ENCODE measurements at places on chromosomes 3 and 15.

DNA sequence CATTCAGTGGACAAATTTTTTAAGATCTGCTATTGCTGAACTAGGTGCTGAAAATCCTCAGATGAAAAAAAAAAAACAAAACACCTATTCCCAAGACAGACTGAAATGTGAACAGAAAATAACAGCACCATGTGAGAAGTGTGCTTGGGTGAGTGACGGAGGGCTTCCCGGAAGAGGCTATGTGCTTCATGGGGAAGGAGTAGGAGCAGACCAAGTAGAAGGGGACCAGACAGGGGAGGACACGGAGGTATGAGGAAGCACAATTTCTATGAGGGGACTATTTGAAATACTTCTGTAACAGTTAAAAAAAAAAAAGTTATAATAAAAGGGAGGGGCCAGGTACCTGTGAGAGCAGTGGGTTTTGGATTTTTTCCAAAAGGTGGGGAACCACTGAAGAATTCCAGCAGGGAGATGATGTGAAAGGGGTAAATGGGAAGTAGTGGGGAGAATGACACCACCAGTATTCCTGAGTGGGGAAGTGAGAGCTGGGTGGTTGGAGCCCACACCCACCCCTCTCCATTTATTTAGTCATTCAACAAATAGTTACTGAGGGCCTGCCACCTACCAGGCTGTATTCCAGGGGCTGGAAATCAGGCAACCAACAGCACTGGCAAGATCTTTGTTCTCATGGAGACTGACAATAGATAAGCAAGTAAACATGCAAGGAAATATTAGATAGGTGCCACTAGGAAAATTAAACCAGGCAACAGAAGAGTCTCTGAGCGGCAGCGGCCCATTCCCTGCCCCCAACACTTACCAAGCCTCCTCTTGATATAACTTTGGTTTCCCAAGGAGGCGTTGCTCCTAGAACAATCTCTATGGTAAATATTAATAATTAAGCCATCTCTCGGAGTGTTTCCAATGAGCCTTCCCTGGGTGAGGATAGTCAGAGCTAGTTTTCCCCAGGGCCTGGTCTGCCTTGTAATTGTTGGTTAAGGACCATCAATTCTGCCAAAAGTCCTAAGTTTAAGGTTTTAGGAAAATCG lies 3.8 kb upstream of the USP3 start:
- DNase-seq: peak; percentile 79

GRCh38 chr3:95212117-95212516 lies 1149.3 kb downstream of the NSUN3 start:
- DNase-seq: no peak

DNA sequence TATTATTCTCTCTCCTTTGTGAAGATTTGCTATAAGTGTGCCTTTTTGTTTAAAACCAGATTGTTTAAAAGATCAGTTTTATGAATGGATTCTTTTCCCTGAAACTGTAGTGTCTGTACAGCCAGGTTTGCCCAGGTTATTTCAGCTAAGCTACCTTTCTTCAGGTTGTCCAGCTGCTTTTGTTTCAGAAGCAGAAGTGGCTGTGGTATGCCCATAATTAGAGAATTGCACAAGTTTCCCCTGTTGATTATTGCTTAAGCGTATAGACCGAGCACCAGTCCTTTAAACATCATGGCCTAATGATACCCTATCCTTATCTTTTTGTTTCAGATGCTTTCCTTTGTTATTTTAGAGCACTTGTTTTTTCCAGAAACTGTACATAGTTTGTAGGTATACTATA lies 10.2 kb downstream of the ASB7 start:
- DNase-seq: no peak

DNA sequence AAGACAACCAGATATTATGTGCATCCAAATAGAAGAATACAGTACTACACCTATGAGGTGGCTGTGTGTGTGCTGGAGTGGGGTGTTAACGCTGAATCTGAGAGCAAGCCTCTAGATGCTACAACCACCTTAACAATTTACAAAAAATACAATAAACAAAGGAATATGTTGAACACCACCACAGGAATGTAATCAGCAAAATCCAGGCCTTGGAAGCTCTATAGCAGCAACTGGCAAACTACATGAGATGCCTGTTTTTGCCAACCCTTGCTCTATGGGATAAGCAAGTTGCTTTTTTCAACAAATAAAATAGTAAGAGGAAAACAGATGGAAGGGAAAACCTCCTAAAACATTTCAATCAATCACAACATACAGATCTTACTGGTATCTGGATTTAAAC lies 23.9 kb downstream of the SLTM start:
- DNase-seq: no peak

DNA sequence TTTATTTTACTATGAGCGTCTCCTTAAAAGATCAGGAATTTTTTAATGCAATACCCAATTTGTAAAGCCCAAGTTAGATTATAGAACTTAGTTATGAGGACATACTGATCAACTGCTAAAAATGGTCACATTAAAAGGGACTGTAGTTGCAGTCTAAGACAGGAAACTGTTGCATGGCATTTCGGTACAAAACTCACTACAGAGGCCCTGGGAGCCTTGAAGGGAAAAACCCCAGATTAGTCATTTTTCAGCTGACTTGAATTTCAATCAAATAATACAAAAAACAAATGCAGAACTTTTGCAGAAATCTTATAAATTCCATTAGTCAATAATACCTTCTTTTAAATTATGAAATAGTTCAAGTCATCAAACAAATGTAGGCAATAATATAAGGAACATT lies 6.9 kb upstream of the PTX3 start:
- peak; percentile 53 for DNase-seq

DNA sequence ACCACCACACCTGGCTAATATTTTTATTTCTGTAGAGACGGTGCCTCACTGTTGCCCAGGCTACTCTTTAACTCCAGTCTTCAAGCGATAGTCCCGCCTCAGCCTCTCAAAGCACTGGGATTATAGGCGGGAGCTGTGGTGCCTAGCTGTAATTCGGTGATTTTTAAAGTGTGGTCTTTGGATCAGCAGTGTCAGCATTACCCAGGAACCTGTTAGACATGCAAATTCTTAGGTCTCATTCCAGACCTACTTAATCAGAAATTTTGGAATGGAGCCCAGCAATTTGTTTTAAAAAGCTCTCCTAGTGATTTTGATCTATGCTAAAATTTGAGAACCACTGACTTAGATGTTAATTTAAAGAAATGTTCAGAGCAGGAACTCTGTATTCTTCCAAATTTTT lies 51.9 kb downstream of the GOLM2 start:
- peak; percentile 94 for DNase-seq

- DNase-seq: peak; percentile 52
Measured at GRCh38 chr15:94620632-94621031, 389.3 kb downstream of the MCTP2 start.

- no peak for DNase-seq
Measured at GRCh38 chr15:27119695-27120266, 148.8 kb downstream of the GABRG3 start.

- DNase-seq: peak; percentile 75
Measured at GRCh38 chr3:104437131-104437750, 929.5 kb upstream of the ALCAM start.

DNA sequence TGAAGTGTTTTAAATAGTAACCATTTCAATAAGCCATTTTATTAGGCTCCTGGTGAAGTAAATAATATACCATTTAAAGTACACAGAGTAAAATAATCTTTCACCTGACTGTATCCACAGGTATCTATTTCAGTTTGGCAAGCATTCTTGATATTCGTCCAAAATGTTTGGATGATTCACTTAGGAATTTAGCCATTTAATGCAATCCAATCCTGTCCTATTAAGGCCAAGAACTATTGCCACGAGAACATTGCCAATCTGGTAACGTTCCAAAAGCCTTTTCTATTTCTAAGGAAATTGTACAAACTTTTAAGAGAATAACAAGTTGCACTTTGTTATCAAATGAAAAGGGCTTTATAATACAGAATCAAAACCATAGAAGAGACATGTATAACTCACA lies 209.8 kb upstream of the THRB start:
- DNase-seq: peak; percentile 86

DNA sequence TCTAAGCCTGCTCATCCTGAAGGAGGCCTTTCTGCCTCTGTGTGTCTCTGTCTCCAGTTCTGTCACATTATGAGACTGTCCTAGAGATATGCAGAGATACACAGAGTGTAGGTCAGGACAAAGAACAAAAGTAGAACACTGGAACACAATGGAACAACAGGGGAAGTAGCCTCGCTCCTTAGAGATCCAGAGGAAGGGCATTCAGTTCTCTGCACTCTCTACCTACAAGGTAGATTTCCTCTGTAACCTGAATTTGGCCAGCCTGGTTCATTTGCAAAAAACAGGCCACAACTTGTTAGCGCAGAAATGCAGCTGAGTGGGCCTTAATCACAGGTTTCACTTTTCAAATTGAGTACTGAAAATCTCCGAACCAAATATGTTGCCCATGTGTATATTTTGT lies 19.4 kb downstream of the NEK10 start:
- DNase-seq: no peak

GRCh38 chr3:114624047-114624445 lies 330.2 kb downstream of the TIGIT start:
- peak; percentile 72 for DNase-seq

GRCh38 chr3:65178703-65179102 lies 490.9 kb upstream of the ADAMTS9 start:
- DNase-seq: peak; percentile 85

DNA sequence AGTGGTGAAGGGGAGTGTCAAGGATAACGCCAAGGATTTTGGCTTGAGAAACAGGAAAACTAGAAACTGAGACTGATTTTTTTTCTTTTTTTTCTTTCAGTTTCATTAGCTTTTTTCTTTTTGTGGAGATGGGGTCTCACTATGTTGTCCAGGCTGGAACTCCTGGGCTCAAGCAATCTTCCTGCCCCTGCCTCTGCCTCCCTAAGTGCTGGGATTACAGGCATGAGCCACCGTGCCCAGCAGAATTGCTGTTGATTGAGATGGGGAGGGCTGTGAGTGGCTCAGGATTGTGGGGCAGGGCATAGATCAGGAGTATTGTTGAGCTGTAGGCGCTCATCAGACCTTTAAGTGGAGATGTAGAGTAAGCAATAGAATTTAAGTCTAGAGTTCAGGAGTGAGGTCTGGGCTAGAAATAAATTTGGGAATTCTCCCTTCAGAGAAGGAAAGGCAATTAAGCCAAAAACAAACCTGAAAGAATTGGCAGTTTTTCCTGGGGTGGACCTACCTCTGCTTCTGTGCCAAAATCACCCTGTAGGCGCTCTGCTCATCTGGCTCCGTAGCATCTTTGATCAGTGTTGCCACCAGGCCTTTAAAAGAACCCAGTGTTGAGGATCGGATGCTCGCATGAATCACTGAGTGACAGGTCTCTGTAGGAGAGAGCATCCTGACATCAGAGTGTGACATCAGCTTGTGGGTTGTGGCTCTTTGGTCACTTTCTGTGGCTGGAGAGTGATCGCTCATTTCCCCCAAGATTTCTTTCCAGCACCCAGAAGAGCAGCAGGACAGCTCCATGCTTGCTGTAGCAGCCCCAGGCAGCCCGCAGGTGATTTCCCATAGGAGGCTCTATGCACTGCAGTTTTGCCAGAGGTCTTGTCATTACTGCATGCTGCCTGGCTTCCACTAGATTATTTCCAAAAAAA lies 15.8 kb downstream of the ABHD17C start:
- peak; percentile 79 for DNase-seq

DNA sequence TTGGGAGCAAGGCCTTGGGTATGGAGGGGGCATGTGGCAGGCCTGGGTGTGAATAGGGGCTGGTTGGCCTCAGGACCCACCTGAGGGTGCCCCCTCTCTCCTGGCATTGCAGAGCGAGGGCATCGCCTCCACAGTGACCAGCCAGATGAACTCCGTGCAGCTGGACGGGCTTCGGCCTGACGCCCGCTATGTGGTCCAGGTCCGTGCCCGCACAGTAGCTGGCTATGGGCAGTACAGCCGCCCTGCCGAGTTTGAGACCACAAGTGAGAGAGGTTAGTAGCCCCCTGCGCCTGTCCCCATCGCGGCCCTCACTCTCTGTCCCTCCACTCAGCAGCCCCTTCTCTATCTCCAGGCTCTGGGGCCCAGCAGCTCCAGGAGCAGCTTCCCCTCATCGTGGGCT lies 16.0 kb downstream of the EPHB3 start:
- DNase-seq: no peak

DNA sequence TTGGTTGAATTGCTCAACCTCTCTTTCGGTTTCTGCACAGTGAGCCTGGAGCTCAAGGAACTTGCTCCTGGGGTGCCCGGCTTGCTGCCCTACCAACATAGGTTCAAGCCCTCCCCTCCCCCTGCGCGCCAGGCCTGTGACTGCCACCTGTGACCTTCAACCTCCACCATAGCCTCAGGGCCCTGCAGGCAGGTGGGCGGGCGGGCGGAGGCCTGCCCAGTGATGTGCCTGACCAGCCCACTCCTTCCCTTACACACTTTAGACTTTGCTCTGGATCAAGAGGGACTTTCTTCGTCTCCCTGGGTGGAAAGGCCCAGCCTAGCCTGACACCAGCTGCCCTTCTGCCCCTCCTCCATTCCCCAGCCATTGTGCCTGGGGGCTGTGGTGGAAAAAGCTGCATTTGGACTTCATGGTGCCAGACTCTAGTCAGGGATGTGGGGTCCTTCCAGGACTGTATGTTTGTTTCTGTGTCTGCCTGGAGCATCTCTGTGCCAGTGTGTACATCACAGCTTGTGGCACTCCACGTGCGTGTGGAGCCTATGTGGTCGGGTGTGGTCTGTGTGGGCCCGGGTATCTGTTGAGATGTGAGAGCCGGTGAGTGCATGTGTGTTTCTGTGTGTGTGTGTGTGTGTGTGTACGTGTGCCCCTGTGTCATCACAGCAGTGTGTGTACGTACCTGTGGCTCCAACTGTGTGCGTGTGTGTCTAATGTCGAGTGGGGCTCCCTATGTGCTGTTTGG lies 9.5 kb downstream of the PRKCD start:
- DNase-seq: no peak

DNA sequence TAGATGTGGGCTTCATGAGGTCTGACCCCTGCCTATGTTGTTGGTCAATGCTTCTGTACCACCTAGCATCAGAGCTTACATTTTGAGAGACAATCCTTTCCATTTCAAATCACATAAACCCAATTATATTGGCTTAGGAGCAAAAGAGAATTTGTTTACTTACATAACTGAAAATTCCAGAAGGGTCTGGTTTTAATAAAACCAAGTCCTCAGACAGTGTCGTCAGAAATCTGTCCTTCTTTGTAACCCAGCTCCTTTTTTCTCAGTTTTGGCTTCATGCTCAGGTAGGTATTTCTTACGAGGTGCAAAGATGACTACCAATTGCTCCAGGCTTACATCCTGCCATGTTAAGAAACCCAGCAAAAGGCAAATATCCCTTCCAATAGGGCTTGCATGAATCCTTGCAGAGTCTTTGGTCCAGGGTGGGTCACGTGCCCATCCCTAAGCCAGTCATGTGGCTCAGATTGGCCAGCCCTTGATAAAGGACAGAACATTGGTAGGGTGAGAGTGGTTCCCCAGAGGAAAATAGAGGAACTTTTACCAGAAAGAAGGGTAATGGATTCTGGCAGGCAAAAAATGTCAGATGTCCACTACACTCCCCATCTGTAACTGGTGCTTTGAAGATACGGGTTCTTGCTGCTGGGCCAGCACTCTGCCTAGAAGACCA lies 50.2 kb upstream of the VILL start:
- DNase-seq: no peak

- DNase-seq: peak; percentile 62
Measured at GRCh38 chr15:58070801-58071418, 5.4 kb upstream of the ALDH1A2 start.

All from kidney tubule cell (primary cell).